Choroid plexus epithelial cell (primary cell): ENCODE measurements at places on chromosomes 13 and 19.
A peak's percentile ranks its signal among the peaks of the same experiment; 100 is the strongest.

- peak; percentile 40 for DNase-seq
Measured at GRCh38 chr19:2552859-2553258, 76.9 kb downstream of the GADD45B start.

- no peak for DNase-seq
Measured at GRCh38 chr13:29535663-29536655, 59.5 kb downstream of the SLC7A1 start.

DNA sequence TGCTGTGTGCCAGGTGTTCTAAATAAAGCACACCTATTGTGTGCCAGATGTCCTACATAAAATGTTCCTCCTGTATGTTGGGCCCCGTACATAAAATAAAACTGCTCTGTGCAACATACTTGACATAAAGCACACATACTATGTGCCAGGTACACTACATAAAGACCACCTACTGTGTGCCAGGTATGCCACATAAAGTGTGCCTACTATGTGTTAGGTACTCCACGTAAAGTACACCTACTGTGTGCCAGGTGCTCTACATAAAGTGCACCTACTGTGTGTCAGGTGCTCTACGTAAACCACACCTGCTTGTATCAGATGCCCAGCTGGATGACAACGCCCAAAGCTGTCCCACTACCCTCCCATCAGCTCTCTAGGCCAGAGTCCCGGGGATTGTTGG is 5.8 kb upstream of the OR10H5 start:
- DNase-seq = no peak

DNA sequence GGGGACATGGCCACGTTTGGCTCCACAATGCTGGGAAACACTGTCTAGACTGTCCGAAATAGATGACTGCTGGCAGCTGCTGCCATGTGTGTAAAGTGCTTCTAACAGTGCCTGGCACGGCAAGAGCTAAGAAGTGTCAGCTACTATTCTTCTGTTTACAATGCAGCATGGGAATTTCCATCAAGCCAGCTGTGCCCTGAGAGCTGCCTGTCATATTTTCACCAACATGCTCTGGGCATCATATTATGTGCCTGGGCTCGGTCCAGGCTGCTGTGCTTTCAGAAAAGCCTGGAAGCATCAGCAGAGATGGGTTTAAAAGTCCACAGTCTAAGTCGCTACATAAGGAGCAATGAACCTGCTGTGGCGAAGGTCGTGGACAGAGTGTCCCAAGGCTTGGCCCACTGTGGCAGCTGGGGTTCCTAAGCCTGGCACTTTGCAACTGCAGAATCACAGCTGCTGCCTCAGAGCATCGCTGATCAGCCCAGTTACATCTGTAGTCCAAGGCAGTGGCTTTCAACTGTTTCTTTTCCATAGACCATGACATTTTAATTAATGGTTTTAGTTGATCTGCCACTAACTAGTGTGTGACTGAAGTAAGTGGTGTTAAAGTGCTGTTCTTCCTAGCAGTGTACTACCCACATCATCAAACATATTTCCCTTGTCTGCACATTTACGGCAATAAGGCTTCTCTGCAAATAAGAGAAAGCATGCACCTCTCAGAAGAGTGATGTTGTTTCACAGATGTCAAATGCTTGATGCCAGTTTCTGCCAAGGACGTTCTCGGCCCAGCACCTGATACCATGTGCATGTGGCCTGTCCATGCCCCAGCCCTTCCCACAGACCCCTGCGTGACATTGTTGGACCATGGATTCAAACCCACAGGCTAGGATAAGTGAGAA is 95.7 kb upstream of the C1QTNF9B start:
- DNase-seq = no peak

- DNase-seq = no peak
Measured at GRCh38 chr13:44096901-44097300, 217.2 kb downstream of the LACC1 start.
